ENCODE measurements at places on chromosomes 16 and 17.
A peak's percentile ranks its signal among the peaks of the same experiment; 100 is the strongest.

DNA sequence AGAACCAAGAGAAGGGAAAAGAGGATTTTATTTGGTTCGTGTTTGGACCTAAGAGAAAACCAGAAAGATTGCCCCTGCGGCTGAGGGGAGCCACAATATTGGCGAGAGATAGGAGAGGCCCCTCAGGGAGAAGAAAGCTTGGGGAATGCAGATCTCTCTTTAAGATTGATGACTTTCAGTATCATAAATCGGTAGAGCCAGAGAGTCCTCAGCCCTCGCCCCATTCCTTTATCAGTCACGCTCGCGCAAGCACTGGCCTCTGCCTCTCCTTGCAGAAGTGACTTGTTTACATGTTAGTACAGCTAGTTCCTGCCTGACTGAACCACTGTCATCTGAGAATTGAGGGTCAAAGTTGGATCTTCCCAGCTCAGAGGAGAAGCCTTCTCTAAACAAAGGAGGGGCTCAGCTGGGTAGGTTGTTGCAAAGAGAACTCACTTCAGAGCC, 21.5 kb upstream of the KRT19 start:
- no peak for DNase-seq

- no peak for DNase-seq
Observed at GRCh38 chr16:53094013-53094630, 39.3 kb downstream of the CHD9 start.

DNA sequence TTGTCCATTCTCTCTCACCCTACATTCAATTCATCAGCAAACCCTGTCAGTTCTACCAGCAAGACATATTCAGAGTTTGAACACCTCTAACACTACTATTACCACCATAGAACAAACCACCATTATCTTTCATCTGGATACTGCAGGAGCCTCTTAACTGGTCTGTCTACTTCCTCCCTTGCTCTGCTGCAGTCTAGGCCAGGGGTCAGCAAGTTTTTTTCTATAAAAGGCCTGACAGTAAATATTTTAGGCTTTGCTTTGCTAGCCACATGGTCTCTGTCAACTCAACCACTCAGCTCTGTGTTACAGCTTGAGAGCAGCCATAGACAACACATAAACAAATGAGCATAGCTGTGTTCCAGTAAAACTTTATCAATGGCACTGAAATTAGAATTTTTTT, 13.8 kb downstream of the KCTD19 start:
- DNase-seq, result no peak

- DNase-seq, result no peak
Observed at GRCh38 chr17:10726196-10726595, 3.6 kb downstream of the TMEM220 start.

DNA sequence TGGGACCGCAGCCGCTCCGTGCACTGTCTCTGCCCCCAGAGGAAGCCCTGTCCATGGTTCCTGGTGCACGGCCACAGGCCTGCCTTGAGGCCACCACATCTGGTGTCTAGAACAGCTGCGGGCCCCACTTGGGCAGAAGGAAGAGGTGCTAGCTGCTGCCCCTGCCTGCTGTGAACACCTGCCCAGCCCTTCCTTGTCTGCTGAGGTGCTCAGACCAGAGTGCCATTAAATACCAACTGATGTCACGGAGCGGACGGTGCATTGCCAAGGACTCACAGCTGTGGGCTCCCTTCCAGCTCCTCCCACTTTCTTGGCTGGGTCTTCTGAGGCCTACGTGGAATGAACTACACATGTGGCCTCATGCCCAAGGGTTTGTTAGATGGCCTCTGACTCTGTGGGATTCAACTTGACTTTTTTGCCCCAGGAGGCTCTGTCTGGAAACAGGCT, 146.1 kb downstream of the RAB11FIP4 start:
- DNase-seq, result no peak

- peak; percentile 13 for DNase-seq
Observed at GRCh38 chr17:3012926-3013581, 50.4 kb downstream of the OR1D5 start.

GRCh38 chr16:12206098-12206748, 229.7 kb downstream of the SNX29 start:
- DNase-seq, result no peak

DNA sequence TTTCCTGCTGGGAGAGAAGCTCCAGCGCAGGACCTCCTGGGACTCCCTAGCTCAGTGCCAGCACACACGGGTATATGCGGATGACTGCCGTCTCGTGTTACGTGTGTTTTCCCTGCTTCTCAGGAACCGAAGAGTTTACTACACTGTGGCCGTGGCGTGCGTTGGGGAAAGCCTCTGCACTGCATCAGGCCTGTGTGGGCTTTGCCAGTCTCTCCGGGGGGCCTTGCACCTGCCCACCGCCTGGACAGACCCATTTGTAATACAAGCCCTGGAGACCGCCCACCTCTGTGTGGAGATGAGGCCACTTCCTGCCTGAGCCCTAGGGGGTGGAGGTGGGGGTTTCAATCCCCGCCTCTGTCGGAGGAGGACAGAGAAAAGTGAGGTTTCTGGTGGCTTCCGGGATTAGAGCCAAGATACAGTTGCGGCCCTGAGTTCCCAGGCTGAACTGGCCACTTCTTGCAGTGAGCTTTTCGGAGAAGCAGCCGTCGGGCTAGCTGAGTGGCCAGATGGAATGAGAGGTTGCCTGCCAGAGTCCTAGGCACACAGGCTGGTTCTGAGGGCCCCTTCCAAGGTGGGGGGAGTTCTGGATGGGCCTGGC, 43.4 kb upstream of the GSE1 start:
- no peak for DNase-seq

DNA sequence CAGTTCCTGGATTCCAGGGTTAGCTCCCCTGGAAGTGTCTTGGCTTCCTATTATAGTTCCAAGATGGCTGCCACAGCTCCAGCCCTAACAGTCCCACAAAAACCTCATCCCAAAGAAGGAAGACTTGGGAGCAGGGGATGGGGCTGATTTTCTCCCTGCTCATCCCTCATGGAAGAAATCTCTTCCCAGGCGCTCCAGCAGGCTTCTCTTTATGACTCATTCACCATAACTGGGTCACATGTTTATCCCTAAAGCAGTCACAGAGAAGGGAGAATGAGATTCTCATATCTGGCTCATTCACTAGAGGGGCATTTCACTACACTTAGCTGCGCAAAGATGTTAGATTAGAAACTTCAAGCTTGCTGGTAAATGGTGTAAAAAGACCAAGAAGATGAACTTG, 206.5 kb upstream of the IRX3 start:
- DNase-seq, result no peak

GRCh38 chr16:69413045-69413664, 11.3 kb upstream of the CYB5B start:
- no peak for DNase-seq

GRCh38 chr16:79593074-79593531, 7.4 kb downstream of the MAF start:
- no peak for DNase-seq

GRCh38 chr16:73129455-73129854, 81.5 kb upstream of the ZFHX3 start:
- no peak for DNase-seq

DNA sequence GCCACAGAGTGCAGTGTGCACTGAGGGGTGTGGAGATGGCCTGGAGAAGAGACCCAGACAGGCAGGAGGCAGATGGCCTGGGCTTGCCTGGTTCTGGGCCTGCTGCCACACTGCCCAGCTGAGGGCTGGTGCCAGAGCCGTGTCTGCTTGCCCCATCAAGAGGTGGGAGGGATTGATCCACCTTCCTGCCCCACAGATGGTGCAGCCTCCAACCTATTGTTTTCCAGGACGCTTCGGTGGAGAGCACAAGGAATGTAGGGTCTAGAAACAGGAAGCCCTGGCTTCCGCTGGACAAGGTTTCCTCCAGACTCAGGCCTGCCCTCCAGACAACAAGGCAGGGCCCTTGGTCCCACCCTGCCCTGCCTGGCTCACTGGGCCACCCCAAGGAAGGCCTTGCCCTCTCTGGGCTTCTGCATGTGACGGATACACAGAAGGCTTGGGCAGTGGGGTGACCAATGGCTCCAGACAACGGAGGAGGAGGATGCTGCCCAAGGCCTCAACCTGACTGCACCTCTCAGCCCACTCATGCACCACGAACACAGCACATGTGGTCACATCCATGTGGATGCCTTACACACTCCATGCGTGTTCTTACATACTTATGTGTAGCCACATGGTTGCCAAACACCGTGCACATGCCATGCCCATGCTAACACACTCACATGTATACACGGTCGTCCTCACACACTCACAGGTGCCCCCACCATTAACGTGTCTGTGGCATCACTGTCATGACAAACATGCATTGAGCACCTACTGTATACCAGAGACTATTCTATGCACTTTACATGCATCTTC, 6.5 kb upstream of the CDH5 start:
- no peak for DNase-seq

DNA sequence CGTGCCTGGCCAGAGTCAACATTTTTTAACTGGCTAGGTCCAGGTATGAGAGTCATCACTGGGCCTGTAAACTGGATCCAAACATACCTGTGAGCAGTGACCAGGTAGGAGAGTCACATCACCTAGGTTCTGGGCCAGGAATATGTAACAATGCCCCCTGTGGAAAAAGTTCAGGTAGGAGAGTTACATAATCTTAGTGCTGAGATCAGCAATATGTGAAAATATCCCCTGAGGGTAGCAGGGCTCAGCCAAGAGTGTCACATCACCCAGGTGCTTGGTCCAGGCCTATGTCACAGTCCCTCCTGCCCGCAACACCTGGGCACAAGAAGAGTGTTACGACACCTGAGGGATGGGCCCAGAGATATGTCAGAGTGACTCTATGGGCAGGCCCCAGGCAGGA, 2104.7 kb downstream of the TP53TG3F start:
- no peak for DNase-seq

GRCh38 chr16:22023505-22023904, 15.6 kb downstream of the MOSMO start:
- no peak for DNase-seq

DNA sequence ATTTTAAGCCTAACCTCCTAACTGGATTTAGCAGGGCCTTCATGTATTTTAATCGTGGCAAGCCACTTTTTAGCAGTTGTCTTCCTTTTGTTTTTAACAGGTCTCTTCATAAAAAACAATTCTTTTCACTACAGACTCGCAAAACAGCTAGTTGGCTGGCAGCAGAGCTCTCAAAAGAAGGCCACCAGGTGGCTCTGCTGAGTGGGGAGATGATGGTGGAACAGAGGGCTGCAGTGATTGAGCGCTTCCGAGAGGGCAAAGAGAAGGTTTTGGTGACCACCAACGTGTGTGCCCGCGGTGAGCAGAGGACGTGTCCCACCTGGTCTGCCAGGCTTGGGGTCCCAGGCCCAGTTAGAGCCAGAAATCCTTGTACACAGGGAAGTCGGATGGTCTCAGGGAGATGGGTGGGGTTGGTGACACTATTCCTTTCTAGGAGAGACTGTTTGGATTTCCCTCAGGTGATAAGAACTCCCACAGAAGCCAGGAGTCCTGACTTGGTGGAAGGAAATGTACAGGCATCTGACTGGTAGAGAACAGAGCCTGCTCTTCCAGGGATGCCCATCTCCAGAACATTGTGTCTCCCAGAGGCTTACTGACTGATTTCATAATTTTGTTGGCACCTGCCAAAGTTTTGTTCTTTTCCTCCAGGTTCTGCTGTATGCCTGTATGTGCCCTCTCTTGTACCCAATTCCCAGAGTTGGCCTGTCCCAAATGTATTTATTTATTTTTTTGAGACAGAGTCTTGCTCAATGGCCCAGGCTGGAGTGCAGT, 14.9 kb upstream of the DDX19A start:
- DNase-seq, result no peak

- DNase-seq, result no peak
Observed at GRCh38 chr17:29131814-29132682, 48.1 kb downstream of the MYO18A start.

GRCh38 chr16:70467608-70468007, 13.2 kb downstream of the FCSK start:
- DNase-seq, result no peak

DNA sequence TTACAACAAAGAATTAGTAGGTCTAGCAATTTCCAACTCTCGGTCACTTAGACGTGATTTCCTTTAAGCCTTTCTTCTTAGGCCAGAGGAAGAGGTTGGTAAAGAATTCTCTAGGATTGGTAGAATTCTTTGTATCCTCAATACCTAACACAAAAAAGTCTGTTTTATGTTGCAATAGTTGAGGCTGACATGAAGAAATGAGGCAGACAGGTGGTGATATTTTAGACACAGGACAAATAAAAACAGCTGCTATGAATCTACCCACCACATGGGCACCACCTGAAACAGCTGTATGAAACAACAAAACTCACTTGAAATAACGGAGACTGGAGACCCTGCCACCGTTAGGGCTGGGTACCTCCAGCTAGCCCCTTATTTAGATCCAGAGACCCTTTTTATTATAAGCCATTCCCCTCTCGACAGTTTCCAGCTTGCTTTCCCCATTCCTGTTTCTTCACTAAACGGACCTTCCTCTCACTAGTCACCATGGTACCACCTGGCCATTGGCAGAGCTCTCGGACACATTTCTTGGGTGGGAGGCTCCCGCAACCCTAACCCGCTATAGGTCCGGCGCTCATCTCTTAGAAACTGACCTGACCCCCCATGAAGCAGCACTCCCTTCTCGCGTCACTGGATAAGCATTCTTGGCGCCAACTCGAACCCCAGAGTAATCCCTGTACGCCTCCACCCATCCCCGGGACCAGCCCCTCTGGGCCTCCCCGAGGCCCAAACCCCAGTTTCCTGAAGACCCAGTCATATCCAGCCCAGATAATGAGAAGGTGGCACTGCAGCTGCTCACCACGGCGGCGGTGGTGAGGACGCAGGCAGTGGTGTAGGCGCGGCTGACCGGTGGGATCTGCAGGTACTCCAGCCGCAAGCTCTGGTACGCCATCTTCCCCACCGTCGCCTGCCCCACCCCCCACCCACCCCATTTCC, at the start of gene DERL2:
TSS of gene DERL2 (minus strand) at position 909 of the 936 bp plus-strand sequence. CDS start at position 892, 17 bp downstream.
- no peak for DNase-seq

DNA sequence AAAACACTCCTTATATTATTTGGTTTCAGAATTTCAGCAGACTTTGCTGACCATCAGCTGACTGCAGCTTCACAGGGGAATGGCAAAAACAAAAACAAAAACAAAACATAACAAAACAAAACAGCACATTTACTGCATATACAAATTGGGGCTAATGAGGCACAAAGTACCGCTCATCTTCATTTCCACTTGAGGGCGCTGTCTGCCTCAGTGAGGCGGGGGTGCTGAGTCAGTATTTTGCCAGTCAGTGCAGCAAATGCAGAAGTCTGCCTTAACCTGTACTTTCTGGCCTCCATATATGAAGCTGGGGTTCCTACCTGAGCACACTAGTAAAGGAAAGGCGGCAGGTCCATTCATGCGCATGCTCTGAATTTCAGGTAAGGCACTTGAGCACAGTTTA, 13.5 kb upstream of the DYNLRB2 start:
- peak; percentile 18 for DNase-seq

DNA sequence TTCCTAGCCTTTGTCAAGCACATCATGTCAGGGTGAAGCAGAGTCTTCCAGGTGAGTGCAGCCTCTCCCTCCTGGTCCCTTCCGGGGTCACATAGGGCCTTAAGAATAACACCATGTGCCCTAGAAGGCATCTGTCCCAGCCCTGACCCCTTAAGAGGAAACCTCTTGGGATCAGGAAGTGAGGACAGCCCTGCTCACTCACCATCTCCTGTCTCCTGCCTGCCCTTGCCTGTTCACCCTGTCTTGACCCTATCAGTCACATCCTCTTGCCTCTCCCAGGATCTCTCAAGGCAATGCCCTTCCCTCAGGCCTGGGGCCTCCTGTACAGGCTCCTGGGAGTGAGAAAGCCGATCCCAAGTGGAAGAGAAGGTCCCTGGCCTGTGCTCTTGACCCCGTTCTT, 13.9 kb downstream of the MYL4 start:
- no peak for DNase-seq

Data from activated CD4-positive, alpha-beta T cell treated with anti-CD3 and anti-CD28 coated beads, Interleukin-2, amount 50 U/mL, for 24 hours (primary cell).